Temporal lobe (tissue), 4 donors: ENCODE measurements at places on chromosomes 2 and 18. TPM values are rescaled to one million over a fixed set of nuclear protein-coding genes. Genes with fewer than 3 reads are reported as not detected.

OTOS gene
- not detected for total RNA-seq

LCT gene
- not detected for total RNA-seq

HJURP gene
- 1.5 TPM for total RNA-seq

TMEM18 gene
- total RNA-seq = 18.9 TPM

TMEM169 gene
- total RNA-seq = 15.7 TPM
